ENCODE measurements at places on chromosomes 5 and 9.

DNA sequence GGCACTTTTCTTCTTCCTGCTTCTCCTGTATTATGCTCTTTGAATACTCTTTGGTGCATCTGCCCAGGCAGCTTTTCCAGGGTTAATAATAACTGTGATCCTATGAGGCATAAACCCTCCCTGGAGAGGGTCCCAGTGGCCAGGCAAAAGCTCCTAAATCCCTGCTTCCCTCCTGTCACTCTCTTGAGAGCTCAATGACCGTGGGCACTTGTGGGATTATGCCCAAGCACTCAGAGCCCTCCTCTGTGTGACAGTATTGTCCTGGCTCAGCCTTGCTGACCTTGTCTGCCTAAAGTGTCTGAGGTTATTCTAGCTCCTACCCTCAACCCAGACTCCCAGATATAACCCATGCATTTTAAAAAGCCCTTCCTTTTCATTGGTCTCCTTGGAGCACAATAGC is 51.9 kb downstream of the GALNT10 start:
- no peak for DNase-seq

DNA sequence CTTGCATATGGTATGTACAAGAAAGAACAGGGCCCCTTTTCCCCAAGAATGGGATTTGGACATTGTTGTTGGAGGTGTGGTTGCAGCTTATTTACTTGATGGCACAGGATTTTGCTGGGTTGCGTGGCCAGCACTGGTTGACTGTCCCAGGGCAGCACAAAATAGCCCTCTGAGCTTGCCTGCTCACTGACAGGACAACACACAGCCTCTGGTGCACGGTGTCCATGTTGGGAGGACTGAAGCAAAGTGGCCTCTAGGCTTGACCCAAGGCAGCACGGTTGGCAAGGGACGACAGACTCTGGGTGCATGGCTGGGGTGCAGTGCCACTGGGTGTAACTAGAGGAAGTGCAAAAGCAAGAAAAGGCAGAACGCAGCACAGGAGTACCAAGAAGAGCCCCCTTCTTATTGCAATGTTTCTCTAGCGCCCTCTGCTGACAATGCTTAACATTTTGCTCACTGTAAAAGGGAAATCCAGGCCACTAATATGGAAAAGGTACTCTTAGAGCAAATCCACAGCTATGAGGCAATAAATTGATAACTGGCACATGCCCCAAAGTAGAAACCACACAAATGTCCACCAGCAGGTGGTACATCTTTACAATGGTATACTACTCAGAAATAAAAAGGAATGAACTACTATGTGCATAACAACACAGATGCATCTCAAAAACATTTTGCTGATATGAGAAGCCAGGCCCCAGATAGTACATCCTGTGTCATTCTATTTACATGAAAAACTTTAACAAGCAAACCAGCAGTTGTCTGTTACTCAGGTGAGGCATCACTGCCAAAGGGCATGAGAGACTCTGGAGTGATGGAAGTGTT is 47.4 kb upstream of the BARX1 start:
- DNase-seq: no peak

DNA sequence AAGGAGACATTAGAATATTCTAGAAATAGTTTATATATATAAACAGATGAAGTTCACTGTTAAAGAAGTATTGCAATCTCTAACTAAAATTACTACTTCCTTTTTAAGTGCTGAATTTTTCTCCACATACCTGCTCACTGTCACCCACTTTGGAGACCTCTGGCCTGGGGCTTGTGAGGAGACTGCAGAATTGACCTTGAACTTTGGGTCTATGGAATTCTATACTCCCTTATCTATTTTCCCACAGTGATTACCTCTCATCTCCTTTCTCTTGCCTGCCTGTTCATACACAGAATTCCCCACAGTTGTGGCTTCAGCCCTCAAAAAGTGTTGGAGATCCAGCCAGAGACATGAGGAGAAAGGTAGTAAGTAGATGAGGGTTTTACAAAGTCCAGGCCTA is 45.4 kb downstream of the LARP1 start:
- no peak for DNase-seq

GRCh38 chr5:181001947-181002346 is 13.3 kb downstream of the BTNL3 start:
- no peak for DNase-seq

GRCh38 chr5:91028499-91028956 is 354.6 kb downstream of the ARRDC3 start:
- DNase-seq: no peak

DNA sequence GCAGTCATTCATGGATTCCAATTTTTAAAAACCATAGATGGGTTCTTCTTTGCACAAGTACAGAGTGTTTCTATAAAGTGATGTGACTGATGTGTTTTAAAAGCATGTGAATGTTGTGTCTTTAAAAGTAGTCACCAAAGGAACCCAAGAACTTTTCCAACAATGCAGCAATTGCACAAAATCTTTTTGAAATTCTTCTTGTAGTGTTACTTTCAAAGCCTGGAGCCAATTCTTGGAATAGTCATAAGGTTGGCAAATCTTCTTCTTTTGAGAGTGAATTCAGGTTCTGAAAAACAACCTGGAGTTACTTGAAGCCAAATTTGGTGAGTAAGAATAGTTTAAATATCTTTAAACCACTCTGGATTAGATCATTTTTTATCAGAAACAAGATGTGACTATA is 10.5 kb downstream of the GRAMD2B start:
- no peak for DNase-seq

- no peak for DNase-seq
These were observed 66.3 kb upstream of the ZBTB43 start for GRCh38 chr9:126738553-126738952.

- no peak for DNase-seq
These were observed 18.5 kb upstream of the RORB start for GRCh38 chr9:74478606-74479005.

- no peak for DNase-seq
These were observed 59.8 kb downstream of the NREP start for GRCh38 chr5:111697215-111697614.

DNA sequence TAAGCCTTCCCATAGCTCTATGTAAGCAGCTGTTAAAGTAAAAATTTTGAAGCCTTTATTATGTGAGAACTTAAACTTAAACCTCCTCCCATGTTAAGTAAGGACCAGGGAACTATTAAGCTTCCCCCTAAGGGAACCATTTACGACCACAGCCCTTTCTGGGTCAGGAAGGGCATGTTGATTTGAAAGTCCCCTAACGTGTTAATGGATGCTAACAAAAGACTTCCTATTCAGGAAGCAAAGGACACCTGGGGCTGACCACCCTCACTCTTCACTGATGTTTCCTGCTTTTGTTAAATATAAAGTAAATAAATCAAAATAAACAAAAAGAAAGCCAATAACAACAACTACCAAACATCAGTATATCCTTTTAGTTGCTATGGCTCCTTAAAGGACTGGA is 170.6 kb upstream of the RFX3 start:
- DNase-seq: no peak

- no peak for DNase-seq
These were observed 63.2 kb upstream of the COL15A1 start for GRCh38 chr9:98880311-98881015.

- no peak for DNase-seq
These were observed 136.5 kb downstream of the SV2C start for GRCh38 chr5:76219636-76220035.

DNA sequence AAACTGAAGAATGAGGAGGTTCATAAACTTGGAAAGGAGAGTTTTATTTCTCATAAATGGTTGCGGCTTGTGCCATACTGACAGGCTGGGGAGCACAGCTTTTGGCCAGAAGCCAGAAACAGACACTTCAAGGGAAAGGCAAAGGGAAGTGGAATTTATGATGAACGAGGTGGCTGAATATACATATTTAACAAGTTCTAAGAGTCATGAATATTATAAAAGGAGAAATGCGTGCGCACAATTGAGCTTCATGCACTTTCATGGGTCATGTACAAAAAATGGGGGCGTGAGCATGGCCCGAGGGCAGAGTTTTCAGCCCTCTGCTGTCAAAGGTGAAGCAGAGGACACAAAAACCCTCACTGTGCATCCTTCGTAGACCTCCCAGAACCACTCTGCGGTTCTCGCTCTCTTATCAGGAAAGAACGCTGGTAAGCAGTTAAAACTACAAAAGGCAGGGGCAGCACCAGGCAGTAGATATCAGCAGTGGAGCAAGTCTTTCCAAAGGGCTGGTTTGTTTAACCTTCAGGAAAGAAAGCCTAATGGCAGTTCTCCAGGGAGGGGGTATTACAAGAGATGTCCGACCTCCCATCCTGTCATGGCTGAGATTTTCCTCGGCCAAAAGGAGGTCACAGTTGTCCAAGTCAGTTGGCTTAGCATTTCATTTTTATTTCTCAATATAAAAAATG is 29.0 kb downstream of the AUH start:
- no peak for DNase-seq

DNA sequence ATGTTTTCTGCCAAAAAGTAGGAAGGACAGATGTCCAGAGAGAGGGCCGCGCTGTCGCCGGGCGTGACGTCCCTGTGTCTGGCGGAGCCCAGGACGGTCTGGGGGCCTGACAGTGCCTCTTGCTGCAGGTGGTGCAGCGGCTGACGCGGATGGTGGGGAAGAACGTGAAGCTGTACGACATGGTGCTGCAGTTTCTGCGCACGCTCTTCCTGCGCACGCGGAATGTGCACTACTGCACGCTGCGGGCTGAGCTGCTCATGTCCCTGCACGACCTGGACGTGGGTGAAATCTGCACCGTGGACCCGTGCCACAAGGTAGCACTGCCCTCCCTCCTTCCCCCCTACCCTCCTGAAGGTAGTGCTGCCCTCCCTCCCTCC is 7.8 kb downstream of the NELFB start:
- no peak for DNase-seq

DNA sequence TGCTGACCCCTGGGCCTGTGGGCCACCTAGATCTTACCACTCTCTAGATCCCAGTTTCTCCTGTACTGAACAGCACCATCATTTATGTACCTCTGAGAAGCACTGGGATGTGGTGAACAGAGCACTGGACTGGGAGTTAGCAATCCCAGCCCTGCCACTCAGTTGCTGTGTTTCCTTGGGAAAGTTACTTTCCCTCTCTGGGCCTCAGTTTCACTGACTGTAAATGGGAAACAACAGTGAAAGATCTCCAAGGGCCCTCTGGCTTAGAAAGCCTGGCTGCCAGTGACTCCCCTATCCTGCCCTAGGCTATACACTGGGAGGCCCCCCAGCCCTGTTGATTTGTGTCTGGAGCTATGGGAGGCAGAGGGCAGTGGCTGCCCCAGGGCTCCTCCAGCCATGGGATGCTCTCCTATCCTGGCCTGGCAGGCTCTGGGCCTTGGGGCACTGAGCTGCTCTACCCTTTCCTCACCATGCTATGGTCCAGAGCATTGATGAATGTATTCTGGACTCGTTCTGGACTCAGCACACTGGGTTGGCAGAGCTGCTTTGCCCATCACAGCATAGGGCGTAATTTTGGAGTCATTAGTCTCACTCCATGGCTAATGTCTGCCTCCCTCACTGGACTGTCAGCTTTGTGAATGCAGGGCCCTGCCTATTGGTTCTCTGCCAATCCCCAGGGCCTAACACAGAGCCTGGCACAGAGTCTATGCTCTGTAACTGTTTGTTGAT is 99.3 kb downstream of the RGS3 start:
- DNase-seq: no peak

- no peak for DNase-seq
These were observed 22.3 kb upstream of the ARL15 start for GRCh38 chr5:54332720-54333119.

GRCh38 chr9:116721944-116722343 is 34.8 kb downstream of the TRIM32 start:
- DNase-seq: no peak

GRCh38 chr9:11821306-11821975 is 871.7 kb upstream of the TYRP1 start:
- no peak for DNase-seq

DNA sequence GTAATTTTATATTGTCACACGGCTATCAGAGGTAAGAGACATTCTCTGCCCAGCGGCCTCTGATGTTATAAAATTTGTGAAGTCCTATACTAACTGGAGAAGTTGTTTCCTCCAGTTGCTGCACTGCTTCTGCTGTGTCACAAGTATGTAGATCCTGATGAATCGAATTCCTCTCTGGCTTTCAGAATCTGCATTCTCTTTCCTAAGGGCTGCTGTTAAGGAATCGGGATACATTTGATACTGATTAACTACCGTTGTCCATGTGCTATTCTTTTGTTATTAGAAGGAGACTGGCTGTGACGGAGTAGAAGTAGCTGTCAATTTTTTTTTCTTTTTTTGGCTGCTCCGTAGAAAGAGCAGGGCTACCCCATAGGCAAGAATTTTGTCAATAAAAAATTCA is 81.7 kb upstream of the LRRC70 start:
- DNase-seq: no peak

DNA sequence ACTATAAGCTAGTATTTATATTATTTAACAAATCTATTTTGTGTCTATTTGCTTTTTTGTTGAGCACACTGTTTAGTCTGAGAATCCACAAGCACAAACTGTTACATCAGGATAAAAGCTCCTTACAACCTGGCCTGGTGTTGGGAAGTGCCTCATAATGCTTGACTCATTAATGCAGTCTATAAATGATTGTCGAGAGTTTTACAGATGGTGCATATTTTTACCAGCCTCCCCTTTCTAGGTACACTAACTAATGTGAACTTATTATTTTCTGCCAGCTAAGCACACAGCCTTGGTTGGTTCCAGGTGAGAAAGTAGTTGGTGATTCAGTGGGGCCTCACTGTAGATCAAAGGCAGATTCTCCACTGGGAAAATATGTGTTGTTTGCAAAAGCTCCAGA is 151.0 kb upstream of the ADAMTS16 start:
- DNase-seq: no peak

GRCh38 chr5:132825834-132826391 is 4.5 kb downstream of the SHROOM1 start:
- no peak for DNase-seq

GRCh38 chr5:56011835-56012234 is 17.1 kb upstream of the IL6ST start:
- peak; percentile 40 for DNase-seq

DNA sequence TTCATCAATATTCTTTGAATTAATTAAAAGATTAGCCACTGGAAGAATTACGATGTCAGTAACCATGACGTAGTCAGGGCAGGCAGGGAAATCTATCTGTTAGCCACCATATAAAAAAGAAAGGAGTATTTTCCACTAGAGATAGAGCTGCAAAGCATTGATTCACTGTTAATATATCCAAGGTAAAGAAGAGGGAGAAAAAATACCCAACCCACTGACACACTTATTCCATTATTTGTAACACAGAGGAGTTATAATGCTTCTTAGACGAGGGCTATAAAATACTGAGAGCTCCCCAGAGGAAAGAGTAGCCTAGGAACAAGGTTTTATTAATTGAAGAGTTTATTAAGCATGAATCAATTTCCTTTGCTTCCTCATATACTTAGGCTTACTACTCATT is 382.2 kb upstream of the CDH6 start:
- DNase-seq: no peak

DNA sequence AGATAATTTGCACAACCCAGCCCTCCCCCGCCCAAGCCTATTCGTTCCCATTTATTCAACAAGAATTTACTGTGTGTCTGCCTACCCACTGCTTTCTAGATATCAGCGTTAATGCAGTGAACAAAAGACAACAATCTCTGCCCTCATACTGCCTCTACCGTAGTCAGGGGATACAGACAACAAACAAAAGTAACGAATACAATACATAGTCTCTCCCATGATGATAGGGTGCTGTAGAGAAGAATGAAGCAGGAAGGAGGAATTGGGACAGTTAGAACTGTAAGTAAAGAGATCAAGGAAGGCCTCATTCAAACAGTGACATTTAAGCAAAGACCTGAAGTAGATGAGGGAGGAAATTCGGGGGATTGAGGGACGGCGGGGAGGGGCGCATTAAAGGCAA is 1.7 kb downstream of the GFM2 start:
- no peak for DNase-seq

Data from activated naive CD4-positive, alpha-beta T cell treated with anti-CD3 and anti-CD28 coated beads, Interleukin-2, amount 50 U/mL, for 16 hours (primary cell).